ENCODE measurements at places on chromosomes 2 and 18. TPM values are rescaled to one million over a fixed set of nuclear protein-coding genes. Genes with fewer than 3 reads are reported as not detected.

DNA sequence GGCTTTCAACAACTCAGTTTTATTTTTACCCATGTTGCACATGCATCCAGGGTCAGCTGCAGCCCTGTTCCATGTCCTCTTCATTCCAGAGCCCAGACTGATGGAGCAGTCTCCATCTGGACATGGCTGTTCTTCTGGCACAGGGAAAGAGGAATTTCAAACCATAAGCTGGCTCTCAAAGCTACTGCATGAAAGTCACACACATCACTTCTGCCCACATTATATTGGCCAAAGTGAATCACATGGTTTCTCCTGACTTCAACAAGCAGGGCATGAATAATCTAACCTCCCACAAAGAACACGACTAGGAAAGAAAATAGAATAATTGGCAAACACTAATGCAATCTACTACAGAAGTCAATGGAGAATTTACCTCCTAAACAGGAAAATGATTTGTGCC is 94.2 kb downstream of the FTCDNL1 start:
- no peaks in the 10 kb centered on the region for H3K27me3 ChIP-seq
- no peak overlapping the region for H3K27ac ChIP-seq
- no peak for DNase-seq
- H3K4me3 ChIP-seq: no peak overlapping the region
- H3K4me1 ChIP-seq: no peaks in the 10 kb centered on the region

DNA sequence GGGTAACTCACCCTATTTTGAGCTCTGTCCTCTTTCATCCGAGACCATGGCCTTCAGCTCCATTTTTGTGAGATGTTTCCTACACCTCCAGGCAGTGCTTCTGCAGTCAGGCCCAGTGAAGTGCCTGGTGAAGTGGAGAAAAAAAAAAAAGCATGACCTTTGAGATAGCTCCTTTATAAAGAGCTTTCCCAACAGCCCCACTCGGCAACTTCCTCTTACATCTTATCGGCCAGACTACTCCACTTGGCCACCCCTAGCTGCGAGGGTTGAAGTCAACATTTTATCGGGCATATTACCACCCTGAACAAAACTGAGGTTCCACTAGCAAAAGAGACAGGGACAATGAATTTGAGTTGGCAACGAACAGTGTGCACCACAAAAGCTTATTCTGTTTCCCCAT is 124.8 kb upstream of the RNF152 start:
- no peaks in the 10 kb centered on the region for H3K27me3 ChIP-seq
- peak overlapping the region; percentile 18 for H3K27ac ChIP-seq
- H3K4me3 ChIP-seq: no peak overlapping the region
- H3K4me1 ChIP-seq: peaks cover 14% of the 10 kb centered on the region
- H3K36me3 ChIP-seq: no peaks in the 10 kb centered on the region
- DNase-seq: no peak

DNA sequence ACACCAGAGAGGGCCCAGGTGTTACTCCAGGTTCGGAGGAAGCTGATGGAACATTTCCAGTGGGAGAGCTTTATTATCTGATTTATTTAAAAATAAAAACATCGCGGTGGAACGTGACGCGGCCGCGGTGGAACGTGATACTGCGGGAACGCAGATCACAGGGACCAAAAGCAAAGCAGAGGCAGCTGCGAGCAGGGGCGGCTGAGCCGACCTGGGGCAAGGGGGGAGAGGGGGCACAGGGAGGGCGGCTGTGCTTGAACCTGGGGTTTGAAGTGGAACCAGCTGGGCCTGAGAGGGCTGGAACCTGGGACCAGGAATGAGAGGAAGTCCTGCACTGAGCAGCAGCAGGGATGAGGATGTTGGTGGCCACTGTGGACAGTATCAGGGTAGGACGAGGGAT is 583.5 kb upstream of the SALL3 start:
- DNase-seq: no peak
- H3K36me3 ChIP-seq: no peaks in the 10 kb centered on the region
- no peaks in the 10 kb centered on the region for H3K27me3 ChIP-seq
- no peaks in the 10 kb centered on the region for H3K4me1 ChIP-seq
- no peak overlapping the region for H3K4me3 ChIP-seq

GRCh38 chr18:13525381-13526029 is 200.9 kb downstream of the FAM210A start:
- H3K36me3 ChIP-seq: no peaks in the 10 kb centered on the region
- no peaks in the 10 kb centered on the region for H3K27me3 ChIP-seq
- no peak for DNase-seq

Gene UGT1A7
- total RNA-seq: not detected

GRCh38 chr2:126681505-126681904 is 25.5 kb downstream of the GYPC start:
- no peaks in the 10 kb centered on the region for H3K4me1 ChIP-seq
- H3K27me3 ChIP-seq: no peaks in the 10 kb centered on the region
- H3K36me3 ChIP-seq: no peaks in the 10 kb centered on the region
- H3K27ac ChIP-seq: no peak overlapping the region
